ENCODE measurements at places on chromosomes 1 and 21. TPM values are rescaled to one million over a fixed set of nuclear protein-coding genes. Genes with fewer than 3 reads are reported as not detected.

ETNK2 gene
- total RNA-seq, result 24.4 TPM

DNA sequence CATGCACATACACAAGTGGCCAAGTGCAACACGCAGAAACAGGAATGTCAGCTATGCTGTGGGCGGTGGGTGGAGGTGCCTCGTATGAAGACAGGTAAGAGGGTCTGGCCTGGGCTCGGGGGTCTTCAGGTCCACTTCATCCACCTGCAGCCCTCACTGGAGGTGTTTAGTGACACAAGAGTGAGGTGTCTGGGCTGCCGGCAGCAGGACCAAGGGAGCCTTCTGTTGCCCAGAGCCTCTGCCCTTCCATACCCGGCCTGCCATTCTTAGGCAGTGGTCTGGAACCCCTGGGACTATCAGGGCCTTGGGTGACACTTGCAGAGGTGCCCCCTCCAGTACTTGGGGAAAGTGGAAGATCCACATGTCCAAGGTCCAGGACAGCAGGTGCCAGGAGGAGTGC is 21.7 kb upstream of the ACTRT2 start:
- no peak for DNase-seq

DNA sequence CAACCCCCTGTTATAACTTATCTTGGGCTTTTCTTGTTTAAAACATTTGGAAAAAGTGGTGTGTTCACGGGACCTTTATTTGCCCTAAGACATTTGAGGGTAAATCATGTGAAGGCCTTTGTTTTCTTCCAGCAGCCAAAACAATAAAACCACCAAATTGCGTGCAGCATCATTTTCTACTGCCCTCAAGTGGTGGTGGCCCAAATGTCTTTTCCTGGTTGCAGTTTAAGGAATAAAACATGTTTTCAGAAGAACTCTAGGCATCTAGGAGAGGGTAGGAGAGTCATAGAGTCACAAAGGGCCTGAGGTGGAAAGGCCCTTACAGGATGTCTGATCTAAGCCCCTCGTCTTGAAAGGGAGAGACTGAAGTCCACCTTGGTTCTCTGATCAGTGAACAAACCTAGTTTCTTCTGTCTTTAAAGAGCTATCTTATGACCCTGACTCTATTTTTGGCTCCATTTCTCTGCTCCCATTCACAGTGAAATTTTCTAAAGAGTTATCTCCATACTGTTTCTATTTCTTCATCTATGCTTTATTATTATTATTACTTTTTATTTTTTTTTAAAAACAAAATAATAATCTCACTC is 16.0 kb upstream of the EPS15 start:
- DNase-seq, result peak; percentile 76

DNA sequence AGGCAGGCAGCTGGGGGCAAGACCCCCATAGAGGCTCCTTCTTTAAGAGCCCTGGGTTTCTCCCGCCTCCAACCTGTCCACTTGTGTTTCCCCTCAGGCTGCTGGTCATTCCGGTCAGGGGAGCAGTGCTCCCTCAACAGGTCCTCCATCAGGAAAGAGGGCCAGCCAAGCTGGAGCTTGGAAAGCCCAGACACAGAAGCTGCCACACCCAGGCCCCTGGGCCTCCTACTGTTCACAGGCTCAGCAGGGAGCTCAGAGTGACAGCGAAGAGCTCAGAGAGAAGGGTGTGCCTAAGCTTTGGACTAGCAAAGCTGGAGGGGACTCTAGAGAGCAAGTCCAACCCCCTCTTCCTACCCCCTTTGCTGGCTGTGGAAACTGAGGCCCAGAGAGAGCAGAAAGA is 10.3 kb upstream of the CDCP2 start:
- no peak for DNase-seq

DNA sequence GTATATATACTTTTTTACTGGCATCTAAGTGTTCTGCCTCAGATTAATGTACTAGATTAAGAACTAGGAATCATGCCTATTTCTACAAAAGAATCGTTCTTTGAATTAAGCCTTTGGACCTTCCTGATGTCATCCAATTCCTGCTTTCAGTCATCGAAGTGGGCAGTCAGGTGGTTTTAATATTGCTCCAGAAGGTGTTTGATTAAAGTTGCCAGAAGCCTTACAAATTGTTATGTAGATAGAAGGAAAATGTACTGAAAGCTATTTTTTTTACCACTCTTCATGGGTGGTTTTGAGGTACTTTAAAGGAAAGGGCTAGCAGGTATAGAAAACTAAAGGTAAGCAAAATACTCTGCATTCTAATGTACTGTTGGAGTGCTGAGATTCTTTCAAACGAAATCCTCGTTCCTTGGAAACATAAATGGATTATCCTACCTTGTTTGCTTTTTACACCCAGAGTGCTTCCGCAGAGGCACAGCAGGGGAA is 716 bp downstream of the CTBS start:
- DNase-seq, result no peak

- DNase-seq, result peak; percentile 93
These were observed 25.8 kb downstream of the COL18A1 start for GRCh38 chr21:45430521-45431501.

GRCh38 chr1:66505671-66506392 is 28.1 kb upstream of the SGIP1 start:
- DNase-seq, result peak; percentile 43

GRCh38 chr1:233629305-233629935 is 15.5 kb downstream of the KCNK1 start:
- peak; percentile 40 for DNase-seq

DNA sequence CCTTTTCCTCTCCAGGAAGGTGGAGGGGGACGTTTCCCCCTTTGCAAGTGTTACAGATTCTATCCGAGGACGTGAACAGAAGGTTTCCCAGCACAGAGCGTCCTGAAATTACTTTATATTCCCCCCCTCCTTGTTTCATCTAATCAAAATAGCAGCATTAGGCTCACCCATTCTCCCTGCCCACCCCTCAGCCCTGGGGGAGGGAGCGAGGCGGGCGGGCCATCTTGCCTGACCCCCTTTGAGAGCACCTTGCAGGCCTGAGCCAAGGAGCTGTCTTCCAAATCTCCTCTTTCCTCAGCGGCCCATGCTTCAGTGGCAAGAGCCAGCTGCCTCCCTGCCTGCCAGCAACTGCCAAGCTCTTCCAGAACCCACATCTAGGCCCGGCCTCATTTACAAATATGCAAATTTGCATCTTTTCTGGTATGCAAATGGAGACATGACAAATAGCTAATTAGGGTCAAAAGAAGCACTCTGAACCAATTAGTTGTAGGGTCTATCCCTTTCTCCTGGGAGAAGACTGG is 69.1 kb upstream of the POU3F1 start:
- DNase-seq, result no peak

EDARADD gene
- total RNA-seq, result 5.5 TPM

GRCh38 chr1:99003581-99004253 is 944 bp downstream of the PLPPR5 start:
- DNase-seq, result peak; percentile 64

OR2L8 gene
- not detected for total RNA-seq

DNA sequence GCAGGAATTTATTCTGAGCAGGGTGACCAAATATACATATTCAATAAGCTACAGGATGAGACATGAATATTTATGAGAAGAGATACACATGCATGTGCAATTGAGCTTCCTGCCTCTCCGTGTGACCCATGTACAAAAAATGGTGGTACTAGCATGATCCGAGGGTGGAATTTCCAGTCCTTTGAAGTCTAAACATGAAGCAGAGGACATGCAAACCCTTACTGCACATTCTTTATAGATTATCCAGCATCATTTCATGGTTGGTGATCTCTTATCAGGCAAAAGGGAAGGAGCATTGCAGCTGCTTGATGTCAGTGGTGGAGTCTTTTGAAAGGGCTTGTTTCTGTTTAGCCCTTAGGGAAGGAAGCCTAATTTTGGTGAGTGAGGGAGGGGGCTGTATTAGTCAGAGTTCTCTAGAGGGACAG is 448.6 kb downstream of the SETD4 start:
- no peak for DNase-seq

PKP1 gene
- total RNA-seq, result 0.44 TPM

DNA sequence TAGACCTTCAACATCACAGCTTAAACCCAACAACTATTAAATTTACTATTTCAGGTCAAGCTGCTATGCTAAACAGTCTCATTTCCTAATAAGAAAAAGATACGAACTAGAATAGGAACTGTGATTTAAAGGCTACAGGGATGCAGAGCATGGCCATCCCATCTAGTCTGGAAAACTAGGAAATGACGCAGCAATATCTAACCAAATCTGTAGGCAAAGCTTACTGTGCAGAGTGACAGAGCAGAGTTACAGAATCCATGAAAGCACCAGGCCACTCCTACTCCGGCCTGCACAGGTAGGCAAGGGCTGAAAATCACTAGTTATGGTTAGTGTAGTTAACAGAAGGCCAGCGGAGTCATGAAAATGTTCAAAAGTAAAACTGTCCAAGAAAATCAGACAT is 2.1 kb downstream of the HLCS start:
- no peak for DNase-seq

GRCh38 chr1:245997471-245998258 is 509.4 kb downstream of the SMYD3 start:
- DNase-seq, result no peak

DNA sequence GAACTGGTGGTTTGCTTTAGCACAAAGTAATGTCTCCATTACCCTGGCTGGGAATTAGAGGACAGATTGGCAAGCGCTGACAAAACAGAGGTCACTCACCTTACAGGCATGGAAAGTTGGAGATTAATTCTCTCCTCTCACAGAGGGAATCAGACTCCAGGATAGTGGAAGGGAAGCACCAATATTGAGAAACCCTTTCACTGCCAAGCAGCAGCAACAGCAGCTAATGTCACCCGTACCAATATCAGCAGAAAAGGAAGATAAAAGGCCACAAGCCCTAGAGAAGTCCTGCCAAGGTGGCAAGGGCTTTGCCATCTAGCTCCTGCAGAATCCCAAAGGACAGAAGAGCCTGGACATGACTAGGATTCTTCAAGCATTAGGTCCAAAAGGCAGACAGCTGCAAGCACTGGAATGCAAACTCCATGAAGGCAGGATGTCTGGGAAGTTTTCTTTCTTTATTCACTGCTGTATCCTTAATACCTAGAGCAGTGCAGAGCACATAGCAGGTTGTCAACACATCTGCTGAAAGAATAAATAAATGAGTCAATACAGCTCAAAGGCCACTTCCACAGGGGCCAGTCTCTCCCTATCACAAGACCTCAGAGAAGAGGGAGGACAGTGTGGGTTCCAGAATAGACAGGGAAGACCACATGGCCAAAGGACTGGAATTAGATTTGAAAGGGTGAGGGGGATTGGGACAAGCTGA is 57.2 kb downstream of the ERI3 start:
- DNase-seq, result no peak

GRCh38 chr1:89260566-89261255 is 11.9 kb downstream of the GBP5 start:
- DNase-seq, result no peak

S100A7A gene
- total RNA-seq, result not detected

Data from endodermal cell (in vitro differentiated cells).